Lower lobe of right lung (tissue), 2 donors: ENCODE measurements at places on chromosomes 1 and 21. TPM values are rescaled to one million over a fixed set of nuclear protein-coding genes. Genes with fewer than 3 reads are reported as not detected.

DNA sequence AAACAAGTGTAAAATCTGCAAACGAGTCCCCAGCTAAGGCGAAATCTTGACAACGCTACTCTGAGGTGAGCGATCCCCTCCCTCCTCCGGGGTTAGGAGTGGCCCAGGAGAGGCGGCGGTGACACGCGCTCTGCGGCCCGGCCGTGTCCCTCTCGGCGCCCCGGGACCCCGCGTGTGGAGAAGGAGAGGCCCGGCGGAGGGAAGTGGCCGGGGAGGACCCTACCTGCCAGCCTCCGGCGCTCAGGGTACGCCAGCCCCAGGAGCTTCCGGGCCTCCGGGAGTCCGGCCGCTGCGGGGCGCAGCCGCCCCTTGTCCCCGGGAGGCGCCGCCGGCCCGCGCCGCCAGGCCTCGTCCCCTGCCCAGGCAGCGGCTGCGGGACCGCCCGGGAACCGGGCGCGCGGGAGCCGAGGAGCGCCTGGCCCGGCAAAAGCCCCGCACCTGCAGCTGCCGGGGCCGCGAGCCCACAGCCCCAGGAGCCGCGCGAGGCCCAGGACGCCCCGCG is 543 bp downstream of the ABCB10 start:
- peak; percentile 68 for DNase-seq
- peak overlapping the region; percentile 85 for H3K4me3 ChIP-seq
- peak overlapping the region; percentile 88 for H3K27ac ChIP-seq
- H3K36me3 ChIP-seq = no peaks in the 10 kb centered on the region
- H3K4me1 ChIP-seq = peaks cover 28% of the 10 kb centered on the region

GRCh38 chr21:14520535-14520934 is 25.6 kb downstream of the SAMSN1 start:
- H3K27ac ChIP-seq = peak overlapping the region; percentile 42
- H3K4me3 ChIP-seq = peak overlapping the region; percentile 12
- H3K4me1 ChIP-seq = peaks cover 18% of the 10 kb centered on the region
- H3K27me3 ChIP-seq = no peaks in the 10 kb centered on the region

GRCh38 chr1:63878932-63879331 is 105.1 kb downstream of the ROR1 start:
- DNase-seq = no peak
- no peak overlapping the region for H3K27ac ChIP-seq
- H3K4me3 ChIP-seq = no peak overlapping the region
- peaks cover 7% of the 10 kb centered on the region for H3K4me1 ChIP-seq
- no peaks in the 10 kb centered on the region for H3K36me3 ChIP-seq
- no peaks in the 10 kb centered on the region for H3K27me3 ChIP-seq

GRCh38 chr1:204327359-204327758 is 32.4 kb downstream of the PLEKHA6 start:
- H3K27me3 ChIP-seq = no peaks in the 10 kb centered on the region
- no peak overlapping the region for H3K4me3 ChIP-seq
- H3K27ac ChIP-seq = no peak overlapping the region
- DNase-seq = no peak

GRCh38 chr1:159929155-159930051 is 4.1 kb upstream of the TAGLN2 start:
- H3K27me3 ChIP-seq = no peaks in the 10 kb centered on the region
- H3K36me3 ChIP-seq = no peaks in the 10 kb centered on the region
- no peak overlapping the region for H3K4me3 ChIP-seq

- DNase-seq = no peak
- no peaks in the 10 kb centered on the region for H3K27me3 ChIP-seq
- H3K36me3 ChIP-seq = peaks cover 6% of the 10 kb centered on the region
Observed at GRCh38 chr21:34704119-34704518, 35.3 kb downstream of the CLIC6 start.

The NPPA gene
- total RNA-seq = 2.6 TPM

The FCRL5 gene
- 1.2 TPM for total RNA-seq
